ENCODE measurements at places on chromosomes 2 and 18.

GRCh38 chr2:113117541-113118262, 9.7 kb upstream of the IL1RN start:
- DNase-seq: no peak

GRCh38 chr2:137173463-137173862, 408.1 kb downstream of the THSD7B start:
- no peak for DNase-seq

- DNase-seq: no peak
Measured at GRCh38 chr2:36886664-36887063, 79.7 kb downstream of the STRN start.

DNA sequence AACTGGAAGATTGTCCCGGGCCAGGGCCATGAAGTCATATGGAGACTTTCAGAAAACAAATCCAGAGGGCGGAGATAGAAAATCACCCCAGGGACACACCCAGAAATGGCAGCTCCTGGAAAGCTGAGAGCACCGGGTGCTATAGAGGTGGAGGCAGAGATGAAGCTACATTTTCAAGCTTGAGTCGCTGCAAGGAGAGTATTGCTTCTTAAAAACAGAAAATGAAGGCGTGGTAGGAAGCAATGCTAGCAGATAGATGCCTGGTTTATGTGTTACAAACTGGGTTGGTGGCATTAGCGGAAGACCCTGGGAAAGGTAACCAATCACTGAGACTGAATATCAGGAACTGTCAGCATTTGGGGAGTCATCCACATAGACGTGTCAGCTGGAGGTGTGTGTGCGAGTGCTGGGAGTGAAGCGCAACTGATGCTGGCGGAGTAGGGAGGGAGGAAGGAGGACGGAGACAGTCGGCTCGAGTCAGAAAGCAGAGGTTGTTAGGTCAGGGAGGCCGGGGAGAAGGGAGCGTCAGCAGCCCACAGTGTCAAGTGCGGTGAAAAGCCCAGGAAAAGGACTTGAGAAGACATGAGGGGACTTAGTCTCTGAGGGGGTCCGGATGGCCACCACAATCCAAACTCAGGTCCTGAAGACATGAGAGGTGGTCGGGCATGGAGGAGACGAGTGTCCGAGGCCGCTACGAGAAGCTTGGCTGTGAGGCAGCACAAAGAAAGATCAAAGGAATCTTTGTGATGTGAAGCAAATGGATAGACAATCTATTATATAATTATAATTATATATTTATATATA, 45.4 kb downstream of the C18orf63 start:
- no peak for DNase-seq

DNA sequence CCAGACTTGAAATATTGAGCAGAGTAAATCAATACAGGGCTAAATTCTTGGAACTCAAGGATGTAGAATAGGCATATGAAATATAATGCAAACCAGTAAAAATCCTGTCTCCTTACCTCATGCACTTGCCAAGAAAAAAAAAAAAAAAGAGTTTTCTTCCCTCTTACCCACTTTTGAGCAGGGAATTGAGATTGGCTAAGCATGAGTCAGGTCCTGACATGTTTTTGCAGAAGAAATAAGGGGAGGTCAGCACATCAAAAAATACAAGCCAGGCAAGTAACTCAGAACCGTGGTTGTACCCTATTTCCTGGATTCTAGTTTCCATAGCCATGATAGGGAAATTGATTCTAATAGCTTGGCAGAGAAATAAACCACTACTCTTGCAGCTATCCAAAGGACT, 1526.7 kb downstream of the LRP1B start:
- DNase-seq: no peak

DNA sequence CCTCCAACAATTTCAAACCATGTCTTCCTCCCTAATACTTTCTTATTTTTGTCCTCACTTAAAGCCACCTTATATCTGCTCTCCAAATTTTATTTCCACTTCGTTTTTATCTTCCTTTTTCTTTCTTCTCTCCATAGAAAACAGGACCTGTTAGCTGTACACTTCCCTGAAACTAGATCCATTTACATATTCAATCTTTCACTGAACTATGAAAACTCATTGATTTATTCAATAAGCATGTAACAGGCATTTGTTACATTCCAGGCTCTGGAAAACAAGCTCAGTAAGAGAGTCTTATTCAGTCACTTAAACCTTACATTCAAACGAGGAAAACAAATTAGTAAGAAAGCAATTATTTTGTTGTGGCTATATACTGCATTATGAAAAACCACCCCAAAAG, 1225.3 kb downstream of the SUCLG1 start:
- no peak for DNase-seq

All from substantia nigra (tissue), 51 donors.